GM13977 (cell line): ENCODE measurements at places on chromosomes 5 and 9.

GRCh38 chr9:86944796-86945727 lies 2.2 kb downstream of the GAS1 start:
- no peak for DNase-seq

GRCh38 chr5:178357121-178357521 lies 124.5 kb upstream of the PHYKPL start:
- DNase-seq = no peak

GRCh38 chr5:56356121-56356835 lies 123.1 kb upstream of the ANKRD55 start:
- no peak for DNase-seq

- DNase-seq = no peak
These were observed 12.8 kb downstream of the C9orf72 start for GRCh38 chr9:27560457-27560856.
